HCT116 (cell line): ENCODE measurements at places on chromosomes 3 and 15. TPM values are rescaled to one million over a fixed set of nuclear protein-coding genes. Genes with fewer than 3 reads are reported as not detected.

- DNase-seq: no peak
These were observed 121.5 kb downstream of the PLCL2 start for GRCh38 chr3:17006132-17006852.

DNA sequence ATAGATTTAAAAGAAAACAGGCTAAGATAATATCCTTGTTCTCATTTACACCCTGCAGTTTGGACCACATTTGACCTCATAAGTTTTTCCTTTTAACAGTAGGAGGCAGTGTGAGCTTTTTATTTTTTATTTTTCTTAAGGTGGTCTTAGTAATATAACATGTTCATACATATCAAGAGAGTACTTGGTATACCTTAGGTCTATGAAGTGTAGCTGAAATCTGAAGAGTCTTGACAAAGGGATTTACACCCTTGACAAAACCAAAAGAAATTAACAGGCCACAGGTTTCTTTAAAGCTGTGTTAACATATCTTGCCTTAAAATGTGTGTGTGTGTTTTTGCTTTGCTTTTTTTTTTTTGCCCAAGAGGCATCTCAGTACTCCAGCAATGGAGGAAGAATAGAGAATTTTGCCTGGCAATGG is 3.2 kb downstream of the RAP2B start:
- no peak for DNase-seq

The PCOLCE2 gene
- 4.4 TPM for total RNA-seq

DNA sequence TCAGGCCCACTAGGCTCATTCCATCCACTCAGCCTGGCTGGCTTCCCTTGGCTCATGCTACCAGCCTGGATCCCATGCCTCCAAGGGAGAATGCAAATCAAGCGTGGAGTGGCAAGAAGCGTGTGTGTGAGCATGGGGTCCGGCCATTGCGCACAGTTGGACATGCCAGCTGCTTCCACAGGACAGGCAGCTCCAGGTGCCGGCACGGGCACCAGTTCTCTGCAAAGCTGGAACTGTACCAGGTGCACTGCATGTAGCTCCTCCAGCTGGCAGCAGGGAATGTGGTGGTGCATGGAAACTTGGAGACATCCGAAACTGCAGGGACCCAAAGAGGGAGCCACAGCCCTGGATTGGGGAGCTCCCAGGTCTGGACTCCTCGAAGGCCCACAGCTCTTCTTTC is 449.8 kb downstream of the EPHA6 start:
- DNase-seq: no peak

DNA sequence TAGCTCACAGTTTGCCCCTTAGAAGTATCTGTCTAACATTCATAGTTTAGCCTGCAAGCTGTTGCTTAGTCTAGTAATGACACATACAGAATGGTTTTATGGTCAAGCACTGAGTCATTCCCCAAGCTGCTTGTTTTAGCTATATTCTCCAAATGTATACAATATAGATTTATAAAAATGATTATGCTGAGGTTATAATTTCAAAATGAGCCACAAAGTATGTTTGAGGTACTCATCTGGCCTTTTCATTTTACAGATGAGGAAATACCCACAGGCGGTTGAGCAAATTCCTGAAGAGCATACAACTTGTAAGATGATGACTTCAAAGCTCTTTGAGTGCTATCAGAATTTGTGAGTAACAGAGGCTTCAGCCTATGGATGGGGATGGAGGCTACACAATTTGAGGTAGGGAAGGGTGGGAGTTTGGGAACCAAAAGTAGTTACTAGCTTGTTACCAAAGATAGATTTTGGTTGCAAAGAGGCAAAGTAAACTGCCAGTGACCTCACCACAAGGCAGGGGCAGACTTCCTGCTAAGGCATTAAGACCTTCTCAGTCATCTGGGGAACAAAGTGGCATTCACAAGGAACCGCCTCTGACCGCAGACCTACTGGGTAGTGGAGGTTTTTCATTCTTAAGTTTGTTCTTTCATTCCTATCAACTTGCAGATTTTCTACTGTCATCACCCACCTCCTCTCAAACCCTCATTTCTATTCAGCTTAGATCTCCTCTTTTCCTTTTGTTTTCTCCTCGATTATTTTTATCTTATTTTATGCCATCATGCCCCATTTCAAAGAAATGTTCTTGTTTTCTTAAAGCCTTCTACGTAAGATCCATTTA is 257.2 kb upstream of the NECTIN3 start:
- peak; percentile 93 for DNase-seq

- DNase-seq: no peak
These were observed 42.0 kb downstream of the UMPS start for GRCh38 chr3:124772081-124772831.

GRCh38 chr3:187985647-187986046 is 168.3 kb upstream of the LPP start:
- no peak for DNase-seq

GRCh38 chr3:151635905-151636304 is 97.8 kb upstream of the AADACL2 start:
- no peak for DNase-seq

The WDR73 gene
- total RNA-seq: 35.6 TPM

The PRSS50 gene
- not detected for total RNA-seq
